Endothelial cell (in vitro differentiated cells): ENCODE measurements at places on chromosomes 12 and 14.
A peak's percentile ranks its signal among the peaks of the same experiment; 100 is the strongest.

DNA sequence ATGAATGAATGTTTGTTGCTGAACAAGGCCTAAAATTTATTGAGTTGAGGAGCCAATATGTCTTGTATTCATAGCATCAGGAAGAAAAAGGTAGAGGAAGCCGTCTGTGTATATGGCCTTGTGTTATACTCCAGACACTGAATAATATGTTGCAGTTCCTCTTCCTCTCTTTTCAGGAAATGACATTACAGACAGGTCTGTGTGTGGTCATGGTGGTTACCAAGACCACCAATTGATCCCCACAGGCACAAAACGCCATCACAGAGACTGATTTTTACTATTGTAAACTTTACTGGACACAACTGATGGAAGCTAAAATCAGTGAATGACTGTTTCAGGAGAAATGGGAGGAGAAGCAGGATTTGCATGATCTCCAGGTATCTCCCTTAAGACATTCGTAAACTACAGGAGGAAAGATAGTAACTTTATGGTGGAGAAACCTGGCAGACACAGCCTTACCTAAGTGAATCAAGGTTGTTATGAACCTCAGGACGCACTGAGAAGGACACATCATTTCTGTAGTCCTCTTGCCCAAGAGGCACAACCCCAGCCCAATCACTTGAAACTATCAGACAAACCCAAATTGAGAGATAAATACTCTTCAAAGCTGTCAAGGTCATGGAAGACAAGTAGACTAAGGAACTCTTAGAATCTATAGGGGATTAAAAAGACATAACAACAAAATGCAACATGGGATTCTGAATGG lies 334.1 kb upstream of the RGS6 start:
- DNase-seq = no peak

GRCh38 chr14:54814076-54814475 lies 88.5 kb downstream of the GCH1 start:
- DNase-seq = no peak

- no peak for DNase-seq
Observed at GRCh38 chr12:101173197-101173749, 36.8 kb downstream of the SLC5A8 start.

DNA sequence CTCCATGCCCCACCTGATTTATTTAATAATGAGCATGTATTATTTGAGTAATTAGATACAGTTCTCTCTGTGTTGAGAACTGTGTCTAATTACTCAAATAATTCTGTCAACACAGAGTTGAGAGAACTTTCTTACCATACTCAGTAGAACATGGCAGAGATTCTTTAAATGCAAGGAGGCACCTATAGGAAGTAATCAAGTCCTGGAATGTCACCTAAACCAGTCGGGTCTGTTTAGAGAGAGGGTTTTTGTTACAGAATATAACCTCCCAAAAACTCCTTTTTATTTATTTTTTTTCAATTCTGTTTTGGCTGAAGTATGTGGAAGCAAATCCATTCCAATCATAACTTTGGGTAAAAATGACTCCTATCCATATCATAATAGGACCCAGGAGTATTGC lies 37.5 kb upstream of the CIT start:
- DNase-seq = no peak

DNA sequence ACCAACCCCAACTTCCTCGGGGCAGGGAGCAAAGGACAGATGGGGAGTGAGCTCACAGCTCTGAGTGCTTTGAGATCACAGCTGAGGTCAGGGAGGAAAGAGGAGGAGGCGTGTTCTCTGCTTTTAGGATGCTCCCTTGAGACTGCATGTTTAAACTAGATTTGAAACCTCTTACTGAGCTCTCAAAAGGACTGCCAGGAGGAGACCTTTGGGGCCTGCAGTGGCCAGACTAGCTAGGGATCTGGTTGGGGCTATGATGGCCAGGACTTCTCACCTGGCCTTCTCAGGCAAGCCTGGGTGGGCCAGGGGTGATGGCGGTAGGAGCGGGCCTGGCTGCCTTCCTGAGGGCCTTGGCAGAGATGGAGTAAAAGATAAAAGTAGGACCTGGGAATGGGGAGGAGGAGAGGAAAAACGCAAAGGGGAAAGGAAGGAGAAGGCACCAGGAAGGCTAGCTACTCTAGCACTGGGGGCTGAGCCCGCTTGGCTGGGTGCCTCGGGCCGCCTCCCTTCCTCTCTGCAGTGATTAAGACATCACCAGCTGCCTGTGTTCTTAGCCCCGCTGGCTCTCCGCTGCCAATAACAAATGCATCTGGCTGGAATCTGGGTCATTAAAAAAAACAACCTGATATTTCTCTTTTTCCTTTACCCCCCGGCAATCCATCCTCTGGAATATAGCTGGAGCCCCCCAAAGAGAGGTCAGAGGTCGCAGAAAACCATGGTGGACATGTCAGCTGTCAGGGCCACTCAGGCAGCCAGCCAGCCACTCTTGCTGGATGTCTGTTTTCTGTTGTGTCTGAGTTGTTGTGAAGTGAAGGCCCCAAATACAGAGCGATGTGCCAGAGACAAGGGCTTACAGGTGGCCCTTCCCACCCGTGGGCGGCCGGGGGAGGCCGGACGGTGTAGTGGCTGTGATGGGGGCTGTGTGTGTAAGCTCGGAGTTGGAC lies 141.3 kb downstream of the TSPAN9 start:
- no peak for DNase-seq

- no peak for DNase-seq
Observed at GRCh38 chr12:39905152-39905551, 200.7 kb downstream of the SLC2A13 start.

DNA sequence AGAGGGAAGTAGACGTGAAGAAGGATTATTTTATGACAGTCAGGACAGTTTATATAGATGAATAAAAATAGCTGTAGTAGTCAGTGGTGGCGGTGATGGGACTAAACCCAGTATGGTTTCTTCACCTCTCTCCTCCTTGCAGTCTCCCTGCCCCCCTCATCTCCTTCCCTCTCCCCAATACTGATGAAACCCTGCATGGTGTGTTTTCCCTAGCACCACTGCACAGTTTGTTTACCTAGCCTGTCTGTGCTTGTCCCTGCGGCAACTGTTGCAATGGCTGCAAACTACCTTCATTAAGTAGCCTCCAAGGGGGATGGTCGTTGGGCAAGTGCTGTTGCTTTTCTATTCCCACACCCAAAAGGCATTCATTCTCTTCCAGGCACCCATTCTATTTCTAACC lies 14.7 kb downstream of the PCBP2 start:
- DNase-seq = no peak

- DNase-seq = no peak
Observed at GRCh38 chr12:26971963-26972362, 33.7 kb downstream of the FGFR1OP2 start.

DNA sequence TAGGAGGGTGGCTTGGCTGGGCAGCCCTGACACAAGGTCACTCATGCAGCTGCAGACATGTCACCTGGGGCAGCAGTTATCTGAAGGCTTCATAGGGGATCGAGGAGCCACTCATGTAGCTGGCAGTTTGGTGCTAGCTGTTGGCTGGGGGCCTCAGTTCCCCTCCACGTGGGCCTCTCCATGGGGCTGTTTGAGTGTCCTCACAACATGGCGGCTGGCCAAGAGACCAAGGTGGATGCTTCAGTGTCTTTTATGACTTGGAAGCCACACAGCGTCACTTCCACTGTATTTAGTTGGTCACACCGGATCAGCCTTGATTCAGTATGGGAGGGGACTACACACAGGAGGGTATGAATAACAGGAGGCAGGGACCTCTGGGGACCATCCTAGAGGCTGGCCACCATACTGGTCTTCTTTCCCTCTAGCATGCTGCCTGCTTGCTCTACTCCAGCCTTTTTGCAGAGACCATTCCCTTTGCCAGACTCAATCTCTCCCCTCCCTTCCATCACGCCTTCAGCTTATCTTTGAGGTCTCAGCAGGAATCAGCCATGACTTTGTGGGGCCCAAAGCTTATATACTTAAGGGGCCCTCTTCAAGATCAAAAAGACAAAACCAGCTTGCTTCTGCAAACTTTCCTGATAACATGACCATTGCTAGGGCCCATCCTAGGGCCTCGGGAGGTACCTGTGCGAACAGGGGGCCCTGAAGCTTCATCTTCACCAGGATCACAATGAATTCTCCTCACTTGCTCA lies 53.4 kb downstream of the RPH3A start:
- DNase-seq = no peak

DNA sequence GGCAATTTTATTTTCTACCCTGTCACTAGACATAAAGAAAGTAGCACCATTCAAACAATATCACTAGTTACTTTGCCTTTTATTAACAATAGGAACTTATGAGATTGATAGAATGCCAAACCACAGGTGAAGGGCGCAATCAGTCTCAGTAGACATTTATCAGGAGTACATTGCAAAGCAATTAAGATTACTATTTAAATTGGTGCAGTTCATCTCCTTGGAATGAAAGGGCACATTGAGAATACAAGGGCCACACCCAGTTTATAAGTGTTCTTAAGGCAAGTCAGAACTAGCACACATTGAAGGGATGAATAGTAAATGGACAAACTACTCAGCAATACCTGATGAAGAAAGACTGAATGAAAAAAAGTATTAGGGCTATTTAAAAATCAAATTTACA lies 601.4 kb downstream of the C12orf50 start:
- DNase-seq = no peak

DNA sequence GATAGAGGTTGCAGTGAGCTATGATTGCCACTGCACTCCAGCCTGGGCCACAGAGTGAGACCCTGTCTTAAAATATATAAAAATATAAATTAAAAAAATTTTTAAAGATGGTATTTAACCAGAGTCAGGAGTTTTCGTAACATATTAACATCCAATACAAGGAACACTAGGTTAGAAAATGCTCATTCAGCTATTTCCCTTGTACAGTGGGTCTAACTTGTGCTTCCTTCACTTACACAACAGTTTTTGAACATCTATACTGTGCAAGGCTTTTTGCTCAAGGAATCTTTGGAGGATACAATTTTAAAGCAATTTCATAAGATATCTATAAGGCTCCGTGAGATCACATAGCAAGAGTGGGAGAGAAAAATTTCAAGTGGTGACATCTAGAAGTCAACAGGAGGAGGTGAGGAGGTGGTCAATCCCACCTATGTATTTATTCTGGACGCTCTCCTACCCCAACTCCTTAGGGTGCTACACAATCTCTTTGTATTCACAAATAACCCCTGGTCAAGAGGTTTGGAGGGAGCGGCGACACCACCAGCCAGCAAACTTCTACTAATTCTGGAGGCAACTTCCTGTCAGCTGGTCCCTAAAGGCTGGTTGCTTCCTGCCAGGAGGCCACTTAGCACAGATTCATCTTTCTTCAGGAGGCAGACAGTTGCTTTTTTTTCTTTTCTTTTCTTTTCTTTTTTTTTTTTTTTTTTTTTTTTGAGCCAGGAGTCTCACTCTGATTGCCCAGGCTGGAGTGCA lies 22.2 kb downstream of the DUSP16 start:
- no peak for DNase-seq

DNA sequence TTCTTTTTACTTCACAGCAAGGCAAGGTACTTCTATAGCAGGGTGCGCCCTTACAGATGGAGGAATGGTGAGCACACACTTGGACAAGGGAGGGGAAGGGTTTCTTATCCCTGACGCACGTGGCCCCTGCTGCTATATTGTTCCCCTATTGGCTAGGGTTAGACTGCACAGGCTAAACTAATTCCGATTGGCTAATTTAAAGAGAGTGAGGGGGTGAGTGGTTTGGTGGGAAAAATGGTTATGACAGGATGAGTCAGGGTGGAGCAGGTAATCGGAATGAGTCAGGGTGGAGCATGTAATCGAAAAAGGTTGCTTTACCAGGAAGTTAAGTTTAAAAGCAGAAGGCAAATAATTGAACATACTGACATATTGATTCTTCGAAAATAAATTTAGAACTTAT lies 23.7 kb upstream of the RAB21 start:
- DNase-seq = no peak

DNA sequence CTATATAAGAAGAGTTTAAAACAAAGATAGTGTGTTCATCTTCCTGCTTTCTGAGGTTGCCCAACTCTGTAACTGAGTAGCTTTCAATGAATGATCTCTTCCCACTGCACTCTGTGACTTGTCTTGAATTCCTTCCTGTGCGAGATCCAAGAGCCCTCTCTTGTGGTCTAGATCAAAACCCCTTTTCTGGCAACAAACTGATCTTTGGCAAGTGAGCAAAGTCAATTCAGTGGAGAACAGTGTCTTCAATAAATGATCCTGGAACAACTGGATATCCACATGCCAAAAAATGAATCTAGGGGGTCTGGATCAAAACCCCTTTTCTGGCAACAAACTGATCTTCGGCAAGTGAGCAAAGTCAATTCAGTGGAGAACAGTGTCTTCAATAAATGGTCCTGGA lies 8.5 kb downstream of the CFAP54 start:
- DNase-seq = no peak

DNA sequence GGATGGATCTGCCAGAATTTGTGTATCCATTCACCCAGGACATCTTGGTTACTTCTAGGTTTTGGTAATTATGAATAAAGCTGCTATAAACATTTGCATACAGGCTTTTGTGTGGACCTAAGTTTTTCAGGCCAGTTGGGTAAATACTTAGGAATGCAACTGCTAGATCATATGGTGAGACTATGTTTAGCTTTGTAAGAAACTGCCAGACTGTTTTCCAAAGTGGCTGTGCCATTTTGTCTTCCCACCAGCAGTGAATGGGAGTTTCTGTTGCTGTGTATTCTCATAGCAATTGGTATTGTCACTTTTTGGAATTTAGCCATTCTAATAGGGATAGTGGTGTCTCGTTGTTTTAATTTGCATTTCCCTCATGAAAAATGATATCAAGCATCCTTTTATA lies 133.0 kb downstream of the KIF26A start:
- DNase-seq = no peak

GRCh38 chr12:48794870-48795269 lies 6.0 kb upstream of the ADCY6 start:
- DNase-seq = no peak

- DNase-seq = no peak
Observed at GRCh38 chr12:108403952-108404351, 64.8 kb upstream of the CMKLR1 start.

DNA sequence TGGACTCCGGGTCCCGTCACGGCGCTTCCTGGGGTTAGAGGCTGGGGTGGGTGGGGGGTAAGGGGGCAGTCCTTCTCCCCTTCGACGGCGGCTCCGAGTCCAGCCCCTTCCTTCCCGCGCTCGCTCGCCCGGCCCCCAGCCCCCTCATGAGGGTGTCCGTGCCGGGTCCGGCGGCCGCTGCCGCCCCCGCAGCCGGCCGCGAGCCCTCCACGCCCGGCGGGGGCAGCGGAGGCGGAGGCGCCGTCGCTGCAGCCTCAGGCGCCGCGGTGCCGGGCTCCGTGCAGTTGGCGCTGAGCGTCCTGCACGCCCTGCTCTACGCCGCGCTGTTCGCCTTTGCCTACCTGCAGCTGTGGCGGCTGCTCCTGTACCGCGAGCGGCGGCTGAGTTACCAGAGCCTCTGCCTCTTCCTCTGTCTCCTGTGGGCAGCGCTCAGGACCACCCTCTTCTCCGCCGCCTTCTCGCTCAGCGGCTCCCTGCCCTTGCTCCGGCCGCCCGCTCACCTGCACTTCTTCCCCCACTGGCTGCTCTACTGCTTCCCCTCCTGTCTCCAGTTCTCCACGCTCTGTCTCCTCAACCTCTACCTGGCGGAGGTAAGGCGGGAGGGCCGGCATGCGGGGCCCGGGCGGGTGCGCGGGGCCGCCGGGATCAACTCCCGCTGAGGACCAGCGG lies 500 bp downstream of the GPR137C start:
- DNase-seq = peak; percentile 49

- no peak for DNase-seq
Observed at GRCh38 chr12:131539381-131539780, 171.5 kb upstream of the SFSWAP start.
